Stimulated activated CD4-positive, alpha-beta T cell treated with anti-CD3 and anti-CD28 coated beads, Interleukin-15, amount 100 ng/mL, for 24 hours (primary cell): ENCODE measurements at places on chromosomes 2 and 18.

DNA sequence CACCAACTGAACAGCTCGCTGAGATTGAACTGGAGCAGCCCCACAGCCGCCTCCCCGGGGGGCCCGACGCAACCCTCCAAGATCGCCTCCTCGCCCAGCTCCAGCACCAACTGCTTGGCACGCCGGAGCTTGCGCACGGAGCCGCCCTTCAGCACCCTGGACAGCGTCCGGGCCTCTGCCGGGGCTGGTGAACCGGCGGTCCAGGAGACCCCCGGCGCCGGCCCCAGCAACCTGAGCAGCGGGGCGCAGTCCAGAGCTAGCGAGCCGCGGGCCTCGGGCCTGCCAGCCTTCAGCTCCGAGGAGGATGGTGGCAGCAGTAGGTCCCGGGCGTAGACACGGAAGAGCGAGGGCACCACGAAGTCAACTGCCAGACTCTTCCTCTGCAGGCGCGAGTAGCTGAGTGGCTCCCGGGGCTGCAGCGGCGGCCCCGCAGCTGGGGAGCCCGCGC is 1.2 kb downstream of the ALK start:
- peak; percentile 69 for DNase-seq

DNA sequence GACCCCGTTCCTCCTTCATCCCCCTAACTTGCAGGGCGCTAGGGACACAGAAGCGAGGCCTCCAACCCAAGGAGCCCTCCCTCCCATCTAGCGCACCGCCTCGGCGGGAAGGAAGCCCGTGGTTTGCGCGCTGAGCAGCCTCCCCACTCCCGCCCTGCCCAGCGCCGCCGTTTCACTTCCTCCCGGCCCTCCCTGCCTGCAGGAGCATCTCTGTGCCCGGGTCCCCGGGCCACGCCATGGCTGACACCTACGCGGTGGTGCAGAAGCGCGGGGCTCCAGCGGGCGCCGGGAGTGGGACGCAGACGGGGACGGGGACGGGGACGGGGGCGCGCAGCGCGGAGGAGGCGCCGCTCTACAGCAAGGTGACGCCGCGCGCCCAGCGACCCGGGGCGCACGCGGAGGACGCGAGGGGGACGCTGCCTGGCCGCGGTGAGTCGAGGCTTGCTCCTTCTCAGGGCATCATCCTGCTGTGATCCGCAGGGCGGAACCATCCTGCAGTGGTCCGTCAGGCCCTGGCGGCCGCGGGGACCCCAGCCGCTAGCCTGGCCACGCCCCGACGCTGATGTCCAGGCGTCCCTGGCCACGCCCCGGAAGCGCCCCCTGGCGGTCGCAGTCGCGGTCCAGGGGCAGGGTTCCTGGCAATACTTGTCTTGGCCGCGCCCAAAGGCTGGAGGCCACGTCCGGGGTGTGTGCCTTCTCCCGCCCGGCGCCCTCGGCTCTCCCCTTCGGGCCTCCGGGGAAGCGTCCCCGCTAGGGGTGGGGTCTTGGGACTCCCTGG is 16.4 kb downstream of the PTPN18 start:
- DNase-seq: peak; percentile 86

DNA sequence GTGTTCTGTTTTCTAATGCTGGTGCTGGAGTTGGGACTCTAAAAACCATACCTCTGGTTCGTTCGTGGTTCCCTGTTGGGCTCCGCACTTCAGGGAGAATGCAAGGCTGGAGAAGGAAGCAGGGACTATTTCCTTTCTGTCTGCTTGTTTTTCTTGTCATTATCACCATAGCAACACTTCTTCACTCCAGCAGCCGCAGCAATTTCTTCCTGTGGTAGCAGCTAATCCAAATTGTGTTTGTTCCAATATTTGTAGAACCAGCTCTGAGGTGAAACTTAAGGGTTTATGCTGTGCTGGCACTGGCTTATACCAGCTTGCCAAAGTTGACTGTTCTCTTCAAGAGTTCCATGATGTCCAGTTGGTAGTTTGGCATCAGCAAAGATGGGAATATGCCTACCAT is 301.4 kb upstream of the SYT4 start:
- no peak for DNase-seq

GRCh38 chr2:125479143-125479636 is 1176.8 kb upstream of the GYPC start:
- DNase-seq: no peak

- no peak for DNase-seq
Measured at GRCh38 chr2:197229509-197230443, 80.8 kb downstream of the ANKRD44 start.

GRCh38 chr2:233114421-233114861 is 54.3 kb downstream of the INPP5D start:
- DNase-seq: no peak

DNA sequence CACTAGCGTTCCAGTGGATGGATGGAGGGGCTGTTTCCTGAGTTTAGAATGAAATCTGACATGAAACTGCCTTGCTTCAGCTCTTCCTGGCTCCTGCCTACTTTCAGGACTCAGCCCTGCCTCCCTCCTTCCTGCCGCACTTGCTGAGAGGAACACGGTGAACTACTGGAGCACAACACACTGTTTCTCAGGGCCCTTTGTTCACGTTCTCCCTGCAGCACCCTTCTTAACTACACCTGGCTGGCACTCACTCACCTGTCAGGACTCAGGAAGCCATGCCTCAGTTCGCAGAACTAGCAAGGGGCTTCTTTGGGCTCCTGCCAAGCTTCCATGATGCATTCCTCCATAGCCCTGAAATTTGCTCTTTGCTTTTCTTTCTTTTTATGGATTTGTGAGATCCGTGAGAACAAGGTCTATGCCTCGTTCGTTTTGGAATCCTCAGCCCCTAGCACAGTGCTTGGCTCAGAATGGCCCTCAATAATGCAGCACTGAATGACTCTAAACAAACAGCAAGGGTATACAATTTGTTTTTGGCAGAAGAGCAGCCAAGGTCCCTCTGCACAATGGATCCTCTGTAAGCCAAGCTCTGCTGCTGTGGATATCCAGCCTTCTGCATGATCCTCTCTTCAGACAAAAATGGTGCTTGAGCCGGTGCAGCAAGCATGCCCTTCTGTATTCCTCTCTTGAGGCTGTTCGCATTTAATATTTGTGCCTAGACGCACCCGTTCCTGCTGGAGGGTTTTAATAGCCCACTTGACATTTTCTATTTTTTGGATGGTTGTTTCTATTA is 357.0 kb downstream of the TSN start:
- DNase-seq: no peak

- DNase-seq: no peak
Measured at GRCh38 chr2:186031229-186031628, 292.6 kb downstream of the FSIP2 start.
